Caco-2 (cell line): ENCODE measurements at places on chromosomes 1 and 21. TPM values are rescaled to one million over a fixed set of nuclear protein-coding genes. Genes with fewer than 3 reads are reported as not detected.
A peak's percentile ranks its signal among the peaks of the same experiment; 100 is the strongest.

The PPIAL4G gene
- not detected in 2 replicates for total RNA-seq

The PEAR1 gene
- 0.18 and 0.39 TPM in 2 replicates for total RNA-seq

The PCP4L1 gene
- 2.5 and 3.3 TPM in 2 replicates for total RNA-seq

The NEK2 gene
- 32.1 and 34.7 TPM in 2 replicates for total RNA-seq

The GJC2 gene
- 1.1 and 1.5 TPM in 2 replicates for total RNA-seq

The NBPF12 gene
- total RNA-seq = 10.3 and 10.7 TPM in 2 replicates

The CA6 gene
- total RNA-seq = not detected in 2 replicates

The FCGR1A gene
- total RNA-seq = not detected in 2 replicates

The ANGPTL3 gene
- total RNA-seq = 0.77 and 0.86 TPM in 2 replicates

GRCh38 chr1:207027206-207027777, 5.3 kb downstream of the C1orf116 start:
- H3K36me3 ChIP-seq = peaks cover 5% of the 10 kb centered on the region; the same call in 1 of the 2 replicates
- H3K4me3 ChIP-seq = no peak overlapping the region
- H3K27ac ChIP-seq = peak overlapping the region; percentile 63
- no peak for DNase-seq
- peaks cover 80% of the 10 kb centered on the region for H3K4me1 ChIP-seq
- H3K27me3 ChIP-seq = no peaks in the 10 kb centered on the region

- H3K27me3 ChIP-seq = no peaks in the 10 kb centered on the region
- no peaks in the 10 kb centered on the region for H3K36me3 ChIP-seq
- H3K27ac ChIP-seq = no peak overlapping the region
- H3K4me3 ChIP-seq = no peak overlapping the region
- no peaks in the 10 kb centered on the region for H3K4me1 ChIP-seq
- DNase-seq = no peak
Observed at GRCh38 chr1:88867743-88868521, 23.4 kb downstream of the GTF2B start.

DNA sequence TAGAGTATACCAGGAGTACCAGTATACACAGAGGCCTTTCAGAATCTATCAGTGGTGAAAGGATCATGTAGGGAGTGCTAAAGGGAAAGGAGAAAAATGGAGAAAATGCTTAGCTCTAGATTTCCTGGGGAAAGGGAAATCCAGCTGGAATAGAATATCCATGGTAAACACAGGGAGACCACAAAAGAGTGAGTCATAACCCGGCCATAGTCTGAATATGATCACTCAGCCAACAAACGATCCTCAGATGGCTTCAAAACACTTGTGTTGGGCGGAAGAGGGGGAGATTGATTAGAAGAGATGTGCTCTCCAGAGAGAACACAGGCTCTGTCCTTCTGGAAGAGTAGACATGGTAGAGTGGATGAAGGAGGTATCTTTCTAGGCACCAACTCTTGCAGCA, 180.6 kb downstream of the PAPPA2 start:
- no peaks in the 10 kb centered on the region for H3K36me3 ChIP-seq
- H3K4me1 ChIP-seq = no peaks in the 10 kb centered on the region
- no peak overlapping the region for H3K4me3 ChIP-seq
- no peak for DNase-seq

DNA sequence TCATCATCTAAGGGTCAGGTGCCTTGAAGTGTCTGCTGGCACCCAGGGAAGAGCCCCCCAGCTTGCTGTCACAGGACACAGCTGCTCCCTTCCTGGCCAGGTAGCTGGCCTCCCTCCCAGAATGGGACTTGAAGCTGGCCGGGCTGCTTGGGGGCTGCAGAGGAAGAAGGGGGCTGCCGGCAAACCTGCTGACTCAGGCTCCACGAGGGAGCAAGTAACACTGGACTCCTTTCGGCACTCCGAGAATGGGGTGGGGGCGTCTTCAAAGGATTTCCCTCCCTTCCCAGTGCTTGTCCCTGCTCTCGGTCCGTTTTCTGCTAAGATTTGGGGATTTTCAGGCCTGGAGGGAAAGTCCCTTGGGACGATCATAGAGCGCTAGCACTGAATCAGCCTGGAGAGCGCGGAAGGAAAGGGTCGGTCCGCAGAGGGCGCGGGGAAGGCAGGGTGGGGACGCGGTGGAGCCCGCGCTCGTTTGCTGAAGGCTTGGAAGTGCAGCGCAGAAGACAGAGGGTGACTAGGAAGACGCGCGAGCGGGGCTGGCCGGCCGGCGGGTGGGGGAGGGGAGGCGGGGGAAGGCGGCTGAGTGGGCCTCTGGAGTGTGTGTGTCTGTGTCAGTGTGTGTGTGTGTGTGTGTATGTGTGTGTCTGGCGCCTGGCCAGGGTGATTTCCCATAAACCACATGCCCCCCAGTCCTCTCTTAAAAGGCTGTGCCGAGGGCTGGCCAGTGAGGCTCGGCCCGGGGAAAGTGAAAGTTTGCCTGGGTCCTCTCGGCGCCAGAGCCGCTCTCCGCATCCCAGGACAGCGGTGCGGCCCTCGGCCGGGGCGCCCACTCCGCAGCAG, at the start of gene CSF1:
Gene CSF1, plus strand, starts transcription at position 727 of the 840 bp plus-strand sequence. CDS start 175 bp downstream, outside the sequence.
- peaks cover 4% of the 10 kb centered on the region for H3K4me1 ChIP-seq
- H3K4me3 ChIP-seq = peak within 1 kb of the TSS; percentile 42
- no peaks in the 10 kb centered on the region for H3K36me3 ChIP-seq

DNA sequence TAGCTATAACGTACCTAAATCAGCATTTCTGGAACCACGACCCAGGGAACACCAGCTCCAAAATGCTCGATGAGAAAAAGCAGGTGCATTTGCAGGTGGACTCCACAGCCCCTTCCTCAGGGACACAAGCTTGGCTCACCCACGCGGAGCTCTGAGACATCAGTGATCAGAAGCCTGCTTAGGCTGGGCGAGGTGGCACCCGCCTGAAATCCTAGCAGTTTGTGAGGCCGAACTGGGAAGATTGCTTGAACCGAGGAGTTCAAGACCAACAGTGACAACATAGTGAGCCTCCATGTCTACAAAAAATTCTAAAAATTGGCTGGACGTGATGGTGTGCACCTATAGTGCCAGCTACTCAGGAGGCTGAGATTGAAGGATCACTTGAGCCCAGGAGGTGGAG, 2.5 kb upstream of the TSPEAR start:
- no peak for DNase-seq
- H3K4me1 ChIP-seq = peaks cover 6% of the 10 kb centered on the region; the same call in 1 of the 2 replicates
- H3K4me3 ChIP-seq = no peak overlapping the region
- no peak overlapping the region for H3K27ac ChIP-seq
- no peaks in the 10 kb centered on the region for H3K36me3 ChIP-seq

DNA sequence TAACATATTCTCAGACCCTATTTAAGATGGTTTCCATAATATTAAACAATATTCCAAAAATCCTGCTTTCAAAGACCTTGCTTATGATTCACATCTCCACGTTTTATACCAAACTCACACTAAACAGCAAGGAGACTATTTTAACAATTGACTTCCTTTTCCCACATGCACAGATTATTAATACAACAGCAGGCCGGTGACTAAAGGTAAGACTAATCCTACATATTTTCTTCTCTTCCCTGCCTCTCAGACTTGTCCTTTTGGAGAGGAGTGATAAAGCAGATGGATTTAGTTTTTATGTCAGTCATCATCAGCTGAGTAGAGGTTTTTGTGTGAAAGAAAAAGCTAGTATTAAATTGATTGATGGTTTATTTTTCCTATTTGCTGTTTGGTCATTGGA, 400.6 kb downstream of the NTNG1 start:
- H3K4me1 ChIP-seq = no peaks in the 10 kb centered on the region
- H3K36me3 ChIP-seq = no peaks in the 10 kb centered on the region
- DNase-seq = no peak
- H3K27me3 ChIP-seq = no peaks in the 10 kb centered on the region

DNA sequence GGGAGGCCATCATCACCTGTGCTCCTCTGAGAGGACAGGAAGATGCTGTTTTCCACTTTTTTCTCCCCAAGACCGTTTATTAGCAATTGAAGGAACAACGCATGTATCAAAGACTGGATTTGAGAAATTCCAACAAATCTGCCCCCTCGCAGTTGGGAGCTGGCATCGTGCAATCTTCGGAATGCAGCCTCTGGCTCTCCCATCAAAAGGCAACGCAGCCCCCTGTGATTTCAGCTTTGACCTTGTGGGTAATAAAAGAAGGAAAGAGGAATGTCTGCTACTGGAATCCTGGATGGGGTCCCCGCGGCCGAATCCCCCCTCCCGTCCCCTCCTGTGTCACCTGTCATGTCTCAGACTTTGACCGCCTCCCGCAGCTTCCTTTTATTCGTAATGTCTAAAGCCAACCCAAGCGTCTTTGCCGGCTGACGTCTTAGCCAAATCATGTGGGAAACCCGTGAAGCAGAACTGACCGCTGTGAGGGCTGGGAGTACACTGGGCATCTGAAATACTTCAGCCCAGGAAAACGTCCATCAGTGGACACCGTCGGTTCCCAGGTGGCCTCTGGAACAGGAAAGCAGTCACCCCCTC, 101.5 kb downstream of the WDR4 start:
- no peak for DNase-seq
- H3K36me3 ChIP-seq = no peaks in the 10 kb centered on the region
- H3K4me3 ChIP-seq = no peak overlapping the region
- peaks cover 7% of the 10 kb centered on the region; the same call in 1 of the 2 replicates for H3K4me1 ChIP-seq
- no peak overlapping the region for H3K27ac ChIP-seq

GRCh38 chr1:8718850-8719361, 98.5 kb downstream of the RERE start:
- H3K27me3 ChIP-seq = no peaks in the 10 kb centered on the region
- no peaks in the 10 kb centered on the region; the same call in 1 of the 2 replicates for H3K36me3 ChIP-seq
- no peak for DNase-seq
- peaks cover 37% of the 10 kb centered on the region for H3K4me1 ChIP-seq

DNA sequence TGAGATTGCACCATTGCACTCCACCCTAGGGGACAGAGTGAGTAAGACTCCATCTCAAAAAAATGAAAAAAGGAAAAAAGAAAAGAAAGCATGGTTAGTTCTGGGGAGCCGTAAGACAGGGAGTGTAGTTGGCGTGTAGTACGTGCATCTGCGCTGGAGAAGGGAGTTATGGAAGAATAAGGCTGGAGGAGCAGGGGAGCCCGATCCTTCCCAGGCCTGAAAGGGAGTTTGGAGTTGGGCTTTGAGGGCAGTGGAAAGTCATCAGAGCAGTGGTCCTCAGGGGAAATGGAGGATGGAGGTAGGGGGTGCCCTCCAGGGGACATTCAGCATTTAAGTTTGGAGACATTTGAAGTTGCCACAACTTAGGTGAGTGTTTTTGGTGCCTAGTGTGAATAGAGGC, 11.3 kb upstream of the TMEM201 start:
- no peaks in the 10 kb centered on the region for H3K27me3 ChIP-seq
- H3K27ac ChIP-seq = no peak overlapping the region

DNA sequence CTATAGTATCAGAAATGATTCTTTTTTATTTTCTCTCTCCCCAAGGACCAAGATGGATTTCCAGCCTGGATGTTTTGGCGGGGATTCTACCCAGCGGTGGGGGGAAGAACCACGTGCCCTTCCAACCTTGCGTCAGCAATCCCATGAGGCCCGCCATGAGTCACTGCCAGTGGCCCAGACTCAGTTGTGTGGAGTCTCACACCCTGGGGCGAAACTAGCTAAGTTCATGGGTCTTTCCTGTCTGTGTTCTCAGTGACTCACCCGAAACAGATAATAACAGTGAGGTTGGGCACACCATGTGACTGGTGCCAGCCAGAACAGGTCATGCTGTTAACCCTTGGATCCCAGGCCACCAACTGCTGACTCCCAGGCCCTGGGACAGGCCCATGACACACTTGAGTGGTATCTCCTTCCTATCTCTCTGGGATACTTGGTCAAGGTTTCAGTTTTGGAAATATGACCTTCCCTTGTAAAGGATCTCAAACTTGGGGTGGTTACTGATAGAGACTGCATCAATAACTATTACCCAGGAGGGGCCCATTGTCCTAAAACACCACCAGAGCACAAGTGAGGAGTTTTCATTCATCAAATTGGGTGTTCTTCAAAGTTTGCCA, 98.0 kb upstream of the DUSP10 start:
- no peak for DNase-seq
- H3K27ac ChIP-seq = no peak overlapping the region
- H3K27me3 ChIP-seq = no peaks in the 10 kb centered on the region
- no peaks in the 10 kb centered on the region for H3K4me1 ChIP-seq
- H3K4me3 ChIP-seq = no peak overlapping the region

- H3K27me3 ChIP-seq = no peaks in the 10 kb centered on the region
- H3K27ac ChIP-seq = no peak overlapping the region
- no peak for DNase-seq
- H3K36me3 ChIP-seq = no peaks in the 10 kb centered on the region
- no peak overlapping the region for H3K4me3 ChIP-seq
- peaks cover 27% of the 10 kb centered on the region for H3K4me1 ChIP-seq
Observed at GRCh38 chr1:8639148-8639547, 178.3 kb downstream of the RERE start.

DNA sequence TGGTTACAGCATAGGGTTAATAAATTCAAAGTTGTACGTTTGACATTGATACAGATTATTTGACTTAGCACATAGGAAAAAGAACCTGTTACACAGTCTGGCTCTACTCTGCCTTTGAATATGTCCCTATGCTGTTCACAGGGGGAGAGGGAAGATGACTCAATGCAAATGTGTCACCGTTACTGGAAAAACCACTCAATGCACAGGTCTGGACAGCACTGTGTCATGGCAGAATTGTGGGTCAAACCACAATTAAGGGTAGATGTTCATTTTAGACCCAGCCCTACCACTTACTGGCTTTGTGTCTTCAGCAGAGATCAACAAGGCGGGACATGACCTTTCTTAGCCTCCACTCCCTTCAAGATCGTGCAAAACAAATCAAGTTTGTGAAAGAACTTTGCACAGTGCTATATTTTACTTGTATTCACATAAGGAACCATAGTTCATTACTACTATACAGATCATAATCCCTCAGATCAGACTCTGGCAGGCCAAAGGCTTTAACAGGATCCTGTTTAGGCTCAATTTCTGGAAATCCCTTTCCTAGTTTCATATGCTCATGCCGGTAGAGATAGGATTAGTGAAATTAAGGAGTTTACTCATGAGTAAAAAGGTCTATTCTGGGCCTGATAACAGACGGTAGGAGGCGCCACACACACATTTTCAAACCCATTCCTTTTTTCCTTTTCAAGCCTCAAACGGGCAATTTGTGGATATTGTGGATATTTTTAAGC, 22.1 kb downstream of the EIF2D start:
- no peak overlapping the region for H3K27ac ChIP-seq
- no peaks in the 10 kb centered on the region for H3K4me1 ChIP-seq
- no peaks in the 10 kb centered on the region for H3K27me3 ChIP-seq
- no peaks in the 10 kb centered on the region; the same call in 1 of the 2 replicates for H3K36me3 ChIP-seq
- DNase-seq = no peak
- no peak overlapping the region for H3K4me3 ChIP-seq

GRCh38 chr1:215529111-215529510, 38.0 kb upstream of the KCTD3 start:
- no peak overlapping the region for H3K27ac ChIP-seq
- H3K36me3 ChIP-seq = no peaks in the 10 kb centered on the region
- no peak overlapping the region for H3K4me3 ChIP-seq
- peaks cover 2% of the 10 kb centered on the region; the same call in 1 of the 2 replicates for H3K4me1 ChIP-seq
- DNase-seq = no peak

- no peaks in the 10 kb centered on the region for H3K36me3 ChIP-seq
- H3K27me3 ChIP-seq = no peaks in the 10 kb centered on the region
- no peak overlapping the region for H3K27ac ChIP-seq
- no peak for DNase-seq
- no peaks in the 10 kb centered on the region for H3K4me1 ChIP-seq
- H3K4me3 ChIP-seq = no peak overlapping the region
Observed at GRCh38 chr1:14613926-14614325, 15.4 kb downstream of the KAZN start.
